Stimulated activated CD4-positive, alpha-beta T cell treated with anti-CD3 and anti-CD28 coated beads, Interleukin-1b, Interleukin-23, amount 100 ng/mL, for 24 hours (primary cell): ENCODE measurements at places on chromosomes 2 and 18.

GRCh38 chr2:233100192-233100998 is 40.3 kb downstream of the INPP5D start:
- peak; percentile 27 for DNase-seq

DNA sequence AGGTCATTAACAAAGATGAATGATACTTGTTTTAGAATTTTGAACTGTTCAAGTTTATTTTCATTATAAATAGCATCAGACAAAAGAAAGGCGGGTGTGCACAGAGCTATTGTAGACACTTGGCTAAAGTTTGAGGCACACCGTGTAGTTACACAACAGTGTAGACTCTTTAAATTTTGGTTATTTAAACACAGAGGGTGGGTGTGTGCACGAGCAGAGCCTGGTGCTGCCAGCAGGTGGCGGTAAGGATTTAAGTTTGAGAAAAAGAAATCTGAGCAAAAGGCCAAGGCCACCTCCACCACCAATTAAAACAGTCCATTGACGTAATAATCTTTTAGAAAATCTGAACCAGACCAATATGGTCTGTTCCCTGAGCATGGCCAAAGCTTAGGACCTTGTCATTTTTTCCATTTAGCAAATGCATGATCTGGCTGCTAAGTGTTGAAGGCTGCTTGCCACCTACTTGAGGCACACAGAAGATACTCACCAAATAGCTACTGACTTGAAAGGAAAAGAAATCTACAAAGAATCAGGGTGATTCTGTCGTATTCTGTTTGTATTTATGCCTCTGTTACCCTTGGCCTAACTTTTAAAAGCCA is 14.3 kb downstream of the COPS7B start:
- no peak for DNase-seq

GRCh38 chr2:9806298-9806610 is 37.0 kb upstream of the TAF1B start:
- DNase-seq, result no peak

DNA sequence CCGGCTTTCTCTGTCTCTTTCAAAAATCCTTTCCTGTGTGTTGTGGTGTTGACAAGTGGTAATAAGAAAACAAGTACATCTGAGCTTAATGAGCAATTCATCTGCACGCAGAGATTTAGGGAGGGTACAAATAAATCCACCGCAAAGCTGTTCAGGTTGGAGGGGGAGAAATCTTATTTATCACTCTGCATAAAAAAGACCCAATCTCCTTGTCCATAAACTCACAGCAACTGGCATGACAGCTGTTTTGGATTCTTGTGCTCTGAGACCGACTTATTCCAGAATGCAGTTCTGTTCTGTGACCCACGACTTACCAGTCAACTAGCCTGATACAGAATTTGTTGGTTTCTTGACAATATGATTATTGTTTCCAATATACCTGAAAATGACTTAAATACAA is 380.1 kb downstream of the SOX11 start:
- no peak for DNase-seq

- DNase-seq, result no peak
These were observed 22.6 kb upstream of the ID2 start for GRCh38 chr2:8659092-8659734.
